ENCODE measurements at places on chromosomes 3 and 15. TPM values are rescaled to one million over a fixed set of nuclear protein-coding genes. Genes with fewer than 3 reads are reported as not detected.

DNA sequence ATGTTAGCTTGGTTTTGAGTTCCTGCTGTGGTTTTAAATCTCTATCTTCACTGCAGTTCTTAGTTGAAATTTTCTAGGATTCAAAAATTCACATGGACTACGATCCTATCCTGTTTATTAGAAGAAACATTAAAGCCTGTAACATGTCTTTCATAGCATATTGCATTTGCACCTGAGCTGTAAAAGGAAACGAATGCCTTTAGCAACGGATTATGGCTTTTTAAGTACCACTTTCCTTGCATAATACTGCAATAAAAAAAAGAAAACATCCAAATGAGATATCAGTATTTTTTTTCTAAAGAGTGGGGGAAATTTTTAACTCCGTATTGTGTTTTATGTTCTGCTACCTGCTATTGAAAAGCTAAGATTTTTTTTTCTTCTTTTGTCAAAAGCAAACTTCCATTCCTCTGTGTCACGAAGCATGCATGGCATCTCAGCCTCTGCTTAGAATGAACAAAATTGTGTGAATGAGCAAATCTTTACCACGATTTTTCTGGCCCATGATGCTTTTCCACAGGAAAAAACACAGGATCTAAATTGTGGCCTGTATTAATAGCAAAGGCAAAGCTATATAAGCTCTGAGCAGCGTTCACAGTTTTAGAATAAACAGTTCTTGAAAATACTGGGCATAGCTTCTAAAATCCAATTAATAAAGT lies 110.0 kb upstream of the CDIN1 start:
- DNase-seq, result no peak

- no peak for DNase-seq
Observed at GRCh38 chr3:86624192-86624591, 366.8 kb downstream of the VGLL3 start.

ARGFX gene
- not detected for total RNA-seq

GRCh38 chr3:50237133-50237651 lies 1.2 kb downstream of the GNAI2 start:
- DNase-seq, result no peak

DNA sequence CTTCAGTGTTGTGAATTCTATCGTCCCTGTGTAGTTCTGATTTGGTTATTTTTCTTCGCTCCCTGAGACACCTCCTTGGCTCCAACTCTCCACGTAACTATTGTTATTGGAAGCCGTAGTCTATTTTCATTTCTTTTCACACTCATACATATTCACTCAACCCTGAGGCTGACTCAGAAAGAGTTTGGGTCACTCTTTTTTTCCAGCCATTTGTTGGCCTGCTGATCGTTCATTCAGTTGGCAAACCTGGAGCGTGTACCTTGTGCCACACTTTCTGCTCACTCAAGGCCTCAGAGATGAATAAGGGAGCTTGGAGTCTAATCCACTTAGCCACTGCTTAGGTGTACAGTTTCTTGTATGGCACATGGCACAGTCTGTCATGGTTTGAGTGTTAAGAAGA lies 22.4 kb downstream of the GYG1 start:
- DNase-seq, result no peak

FAM3D gene
- not detected for total RNA-seq
